Endothelial cell of coronary artery (primary cell): ENCODE measurements at places on chromosomes 5 and 9. TPM values are rescaled to one million over a fixed set of nuclear protein-coding genes. Genes with fewer than 3 reads are reported as not detected.

Gene FUT7
- not detected in 2 replicates for total RNA-seq

Gene C5orf63
- 0.63 and 3.0 TPM in 2 replicates for total RNA-seq

Gene TSSK1B
- 0.09 TPM in 1 of 2 replicates, not detected in the other for total RNA-seq

Gene FOXD4
- 0.09 and 0.19 TPM in 2 replicates for total RNA-seq

Gene PFN3
- total RNA-seq: not detected in 2 replicates

Gene TMEM171
- 7.0 and 8.3 TPM in 2 replicates for total RNA-seq

Gene CD74
- total RNA-seq: 0.36 and 0.56 TPM in 2 replicates

Gene CA9
- 0.19 TPM in 1 of 2 replicates, not detected in the other for total RNA-seq

Gene ZDHHC21
- 19.6 and 21.5 TPM in 2 replicates for total RNA-seq

Gene SPINK1
- total RNA-seq: 0.09 TPM in 1 of 2 replicates, not detected in the other

Gene F2RL2
- 1.1 and 1.6 TPM in 2 replicates for total RNA-seq
